ENCODE measurements at places on chromosomes 4 and X. TPM values are rescaled to one million over a fixed set of nuclear protein-coding genes. Genes with fewer than 3 reads are reported as not detected.

DNA sequence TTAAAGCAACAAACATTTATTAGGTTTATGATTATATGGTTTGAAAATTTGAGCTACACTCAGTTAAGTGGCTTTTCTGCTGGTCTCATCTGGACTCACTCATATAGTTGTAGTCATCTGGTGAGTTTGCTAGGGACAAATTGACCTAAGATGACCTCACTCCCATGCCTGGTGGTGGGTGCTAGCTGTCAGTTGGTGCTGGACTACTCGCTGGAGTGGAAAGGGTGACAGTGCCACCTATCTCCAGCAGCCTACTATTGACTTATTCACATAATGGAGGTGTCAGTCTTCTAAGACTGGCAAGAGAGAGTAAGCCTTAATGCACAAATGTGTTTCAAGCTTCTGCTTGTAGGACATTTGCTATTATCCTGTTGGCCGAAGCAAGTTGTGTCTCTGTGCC lies 88.2 kb downstream of the TASL start:
- peak; percentile 18 for DNase-seq

DNA sequence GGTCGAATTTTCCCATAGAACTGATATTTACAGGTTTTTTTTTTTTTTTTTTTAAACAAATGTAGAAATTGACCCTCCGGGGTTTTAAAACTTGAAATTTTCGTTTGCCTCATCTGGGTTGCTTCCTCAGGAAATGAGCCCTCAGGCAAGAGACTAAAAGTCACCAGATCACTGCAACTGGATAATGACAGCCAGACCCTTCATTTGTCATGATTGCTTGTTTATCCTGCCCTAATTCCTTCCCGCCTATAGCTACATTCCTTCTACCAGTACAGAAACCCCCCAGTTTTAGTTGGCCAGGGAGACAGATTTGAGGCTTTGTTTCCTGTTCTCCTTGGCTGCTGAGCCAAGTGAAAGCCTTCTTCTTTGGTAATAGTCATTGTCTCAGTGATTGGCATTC lies 44.0 kb upstream of the IGFBP7 start:
- no peak for DNase-seq

- DNase-seq: peak; percentile 30
These were observed 113.0 kb upstream of the PRDX4 start for GRCh38 chrX:23554304-23554703.

GRCh38 chr4:119038116-119038841 lies 97.4 kb upstream of the MYOZ2 start:
- no peak for DNase-seq

DNA sequence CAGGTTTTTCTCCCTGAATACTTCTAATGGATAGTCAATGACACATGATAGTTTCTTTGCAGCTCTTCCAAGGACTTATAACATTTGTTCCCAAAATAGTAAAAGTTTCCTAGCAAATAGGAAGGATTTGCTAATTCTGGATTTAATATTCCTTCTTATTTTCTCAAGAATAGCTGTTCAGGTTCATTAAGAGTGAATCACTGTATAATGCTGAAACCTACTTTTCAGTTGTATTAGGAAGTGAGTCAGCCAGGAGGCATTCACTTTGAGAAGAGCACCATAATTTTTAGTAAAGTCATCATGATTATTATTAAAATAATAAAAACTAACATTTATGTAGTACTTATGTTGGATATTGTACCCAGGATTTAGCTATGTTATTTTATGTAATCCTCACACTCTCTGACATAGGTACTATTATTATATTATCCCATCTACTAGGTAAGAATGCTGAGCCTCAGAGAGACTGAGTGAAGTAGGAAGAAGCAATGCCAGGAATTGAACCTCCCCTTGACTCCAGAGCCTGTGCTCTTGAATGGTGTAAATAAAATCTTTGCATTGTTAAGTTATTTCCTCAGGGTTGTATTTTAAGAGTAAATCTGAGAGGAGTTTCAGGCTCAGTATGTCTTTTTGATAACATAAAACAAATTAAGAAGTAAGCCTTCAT lies 114.8 kb downstream of the REELD1 start:
- DNase-seq: no peak

GRCh38 chrX:130172127-130172845 lies 524 bp downstream of the RAB33A start:
- peak; percentile 73 for DNase-seq

DNA sequence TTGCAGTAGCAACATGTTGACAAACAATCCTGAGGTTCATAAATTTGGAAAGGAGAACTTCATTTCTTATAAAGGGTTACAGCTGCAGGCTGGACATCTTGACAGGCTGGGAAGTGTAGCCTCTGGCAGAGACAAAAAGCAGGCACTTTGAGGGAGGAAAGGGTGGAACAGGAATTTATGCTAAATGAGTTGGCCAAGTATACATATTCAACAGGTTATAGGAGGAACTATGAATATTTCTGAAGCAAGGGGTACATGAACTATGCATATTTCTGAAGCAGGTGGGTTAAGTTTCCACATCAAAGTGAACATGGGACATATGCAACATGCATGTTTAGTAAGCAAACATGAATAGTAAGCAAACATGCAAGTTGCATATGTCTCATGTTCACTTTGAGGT lies 1.6 kb upstream of the ANTXR2 start:
- DNase-seq: no peak

GRCh38 chr4:79250887-79251286 lies 75.0 kb downstream of the NAA11 start:
- DNase-seq: no peak

- DNase-seq: no peak
These were observed 11.8 kb upstream of the SH3RF1 start for GRCh38 chr4:169282429-169283113.

DNA sequence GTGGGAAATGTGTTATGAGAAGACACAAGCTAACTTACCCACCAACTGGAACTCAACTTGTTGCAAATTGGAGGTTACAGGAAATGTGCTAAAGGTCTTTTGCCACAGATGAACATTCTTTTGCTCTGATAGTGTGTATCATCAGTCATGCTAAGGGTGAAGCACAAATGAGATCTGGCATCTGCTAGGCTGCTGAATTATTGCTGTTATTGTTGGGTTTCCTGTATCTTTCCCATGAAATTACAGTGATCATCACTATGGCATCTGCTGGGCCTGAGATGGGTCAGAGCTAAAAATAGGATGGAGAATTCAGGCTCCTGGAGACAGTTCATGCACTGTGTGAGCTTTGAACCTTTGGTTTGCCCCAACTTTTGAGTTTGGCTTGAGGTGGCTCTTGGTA lies 124.5 kb downstream of the NPNT start:
- DNase-seq: no peak

- DNase-seq: no peak
These were observed 68.4 kb downstream of the FBXO8 start for GRCh38 chr4:174215057-174215456.

- no peak for DNase-seq
These were observed 2.9 kb upstream of the TMEM164 start for GRCh38 chrX:110000000-110000399.

GRCh38 chr4:9931146-9931545 lies 90.2 kb downstream of the SLC2A9 start:
- DNase-seq: no peak

GRCh38 chr4:154487145-154487544 lies 4.5 kb downstream of the DCHS2 start:
- DNase-seq: no peak

GRCh38 chr4:17567271-17567670 lies 9.7 kb upstream of the LAP3 start:
- DNase-seq: no peak

- no peak for DNase-seq
These were observed 41.9 kb downstream of the AFAP1 start for GRCh38 chr4:7897811-7898210.

DNA sequence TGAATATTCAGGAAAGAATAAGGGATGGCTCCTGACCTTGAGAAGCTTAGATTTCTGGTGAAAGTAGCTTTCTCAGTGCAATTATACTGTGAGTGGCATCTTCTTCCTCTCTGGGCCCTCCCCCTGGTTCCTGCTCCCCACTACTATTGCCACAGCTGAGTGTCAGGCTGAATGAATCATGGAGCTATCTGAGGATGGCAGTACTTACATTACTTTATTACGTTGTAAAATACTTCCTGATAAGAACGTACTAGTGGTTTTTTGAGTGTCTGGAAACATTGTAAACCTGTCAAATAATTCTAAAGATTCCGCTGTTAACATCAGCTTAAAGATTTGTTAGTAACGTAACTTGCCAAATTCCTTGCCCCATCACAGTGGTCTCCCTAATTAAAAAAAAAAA lies 36.2 kb downstream of the ARHGAP10 start:
- DNase-seq: no peak

DNA sequence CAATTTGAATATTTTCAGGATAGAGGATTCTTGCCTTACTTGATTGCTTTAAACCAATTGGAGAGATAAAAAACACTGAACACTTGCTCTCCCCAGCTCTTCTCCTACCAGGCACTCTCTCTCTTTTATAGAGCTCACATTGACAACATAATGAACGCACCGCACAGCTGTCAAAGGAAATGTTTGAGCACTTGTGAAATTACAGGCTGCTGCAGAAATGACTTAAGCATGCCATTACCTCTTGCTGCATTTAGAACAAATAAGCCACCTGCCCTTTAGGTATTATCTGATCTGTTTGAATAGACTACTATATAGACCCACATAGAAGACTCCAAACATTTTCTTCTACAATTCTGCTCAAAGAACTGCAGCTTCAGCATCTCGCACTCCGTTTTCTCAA lies 227.7 kb downstream of the C4orf33 start:
- DNase-seq: no peak

- no peak for DNase-seq
These were observed 5.3 kb downstream of the CWH43 start for GRCh38 chr4:48991357-48991756.

DNA sequence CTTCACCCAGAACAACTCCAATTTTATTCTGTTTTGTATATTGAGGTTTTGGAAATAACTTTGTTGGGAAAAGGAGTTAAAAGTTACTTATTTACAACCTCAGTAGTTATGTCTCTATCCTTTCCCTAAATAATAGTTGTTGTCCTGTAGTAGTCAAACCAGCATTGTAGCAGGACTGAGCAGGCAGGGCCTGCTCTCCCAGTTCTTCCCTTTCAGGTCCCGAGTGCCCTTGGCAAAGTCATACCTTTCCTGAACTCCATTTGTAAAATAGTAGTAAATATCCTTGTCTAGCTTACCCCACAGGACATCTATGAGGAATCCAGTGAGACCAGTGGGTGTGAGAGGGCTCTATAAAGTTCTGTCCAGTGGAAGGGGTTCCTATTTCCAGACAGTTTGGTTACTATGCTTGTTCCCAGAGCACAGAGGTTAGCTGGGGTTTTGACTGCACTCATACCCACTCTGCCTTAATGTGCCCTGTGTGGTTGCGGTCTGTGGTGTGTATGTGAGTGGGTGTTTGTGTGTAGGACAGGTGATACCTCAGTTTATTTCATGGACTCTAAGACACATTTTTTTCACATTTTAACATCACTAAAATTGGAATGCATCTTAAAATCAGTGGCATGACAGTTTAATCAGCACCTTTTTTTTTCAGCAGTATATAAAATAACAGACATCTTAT lies 136.3 kb downstream of the AMMECR1 start:
- DNase-seq: no peak

- no peak for DNase-seq
These were observed 648.5 kb upstream of the LCORL start for GRCh38 chr4:18670034-18670433.

DNA sequence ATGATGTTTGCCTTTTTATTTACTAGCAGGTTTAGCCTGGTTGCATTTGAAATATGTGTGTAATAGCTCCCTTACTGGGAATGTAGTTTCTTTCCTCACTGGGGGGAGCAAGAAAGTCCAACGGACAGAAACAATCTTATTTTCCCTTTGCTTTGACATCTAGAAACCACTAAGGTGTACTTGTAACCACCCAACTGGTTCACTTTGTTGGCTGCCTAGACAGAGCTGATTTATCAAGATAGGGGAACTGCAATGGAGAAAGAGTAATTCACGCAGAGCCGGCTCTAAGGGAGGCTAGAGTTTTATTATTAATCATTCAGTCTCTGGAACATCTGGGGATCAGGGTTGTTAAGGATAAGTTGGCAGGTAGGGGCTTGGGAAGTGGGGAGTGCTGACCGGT lies 30.3 kb downstream of the XG start:
- DNase-seq: no peak

DNA sequence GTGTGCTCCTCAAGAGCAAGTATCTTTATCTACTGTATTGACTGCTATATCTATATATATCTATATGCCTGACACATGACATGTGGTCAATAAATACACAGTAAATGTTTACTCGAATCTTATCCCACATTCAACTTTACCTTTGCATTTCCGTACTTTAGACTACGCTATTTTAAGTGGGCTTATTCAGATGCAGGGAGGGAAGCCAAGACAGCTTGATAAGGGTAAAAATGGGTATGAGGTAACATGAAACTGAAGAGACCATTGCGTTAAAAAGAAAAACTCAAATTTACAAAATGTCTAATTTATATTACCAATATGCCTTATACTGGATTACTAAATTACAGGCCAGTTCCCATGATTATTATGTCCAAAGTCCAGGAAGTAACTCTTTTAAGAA lies 17.8 kb downstream of the SEPSECS start:
- no peak for DNase-seq

DNA sequence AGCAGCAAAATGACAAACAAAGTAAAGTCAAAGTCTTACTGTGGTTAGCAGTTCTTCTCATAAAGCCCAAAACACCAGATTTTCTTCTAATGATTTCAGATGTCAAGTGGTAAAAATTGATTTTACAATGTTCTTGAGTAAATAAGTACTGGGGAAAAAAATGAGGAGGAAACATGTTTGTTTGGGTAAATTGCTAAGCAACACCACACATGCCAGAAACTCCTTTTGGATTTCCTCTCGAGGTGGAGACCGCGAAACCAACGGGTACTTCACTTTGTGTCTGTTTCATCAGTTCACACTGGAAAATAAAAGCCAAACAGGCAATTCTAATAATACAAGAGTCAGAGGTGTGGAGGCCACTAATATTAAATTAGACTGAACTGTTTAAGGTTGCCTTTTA lies 4.6 kb upstream of the PKD2 start:
- no peak for DNase-seq

The TMPRSS11E gene
- 3.5 TPM for total RNA-seq

The YIPF7 gene
- total RNA-seq: not detected

The FOXR2 gene
- not detected for total RNA-seq

The KIAA1210 gene
- total RNA-seq: not detected

The NOX1 gene
- not detected for total RNA-seq

The DCHS2 gene
- 1.0 TPM for total RNA-seq

The SNX25 gene
- total RNA-seq: 22.5 TPM

The AKAP4 gene
- total RNA-seq: not detected

Data from H7 (cell line).